Mesothelial cell of epicardium (in vitro differentiated cells): ENCODE measurements at places on chromosomes 7 and 10. TPM values are rescaled to one million over a fixed set of nuclear protein-coding genes. Genes with fewer than 3 reads are reported as not detected.
A peak's percentile ranks its signal among the peaks of the same experiment; 100 is the strongest.

The ASB10 gene
- total RNA-seq: not detected in 3 replicates

DNA sequence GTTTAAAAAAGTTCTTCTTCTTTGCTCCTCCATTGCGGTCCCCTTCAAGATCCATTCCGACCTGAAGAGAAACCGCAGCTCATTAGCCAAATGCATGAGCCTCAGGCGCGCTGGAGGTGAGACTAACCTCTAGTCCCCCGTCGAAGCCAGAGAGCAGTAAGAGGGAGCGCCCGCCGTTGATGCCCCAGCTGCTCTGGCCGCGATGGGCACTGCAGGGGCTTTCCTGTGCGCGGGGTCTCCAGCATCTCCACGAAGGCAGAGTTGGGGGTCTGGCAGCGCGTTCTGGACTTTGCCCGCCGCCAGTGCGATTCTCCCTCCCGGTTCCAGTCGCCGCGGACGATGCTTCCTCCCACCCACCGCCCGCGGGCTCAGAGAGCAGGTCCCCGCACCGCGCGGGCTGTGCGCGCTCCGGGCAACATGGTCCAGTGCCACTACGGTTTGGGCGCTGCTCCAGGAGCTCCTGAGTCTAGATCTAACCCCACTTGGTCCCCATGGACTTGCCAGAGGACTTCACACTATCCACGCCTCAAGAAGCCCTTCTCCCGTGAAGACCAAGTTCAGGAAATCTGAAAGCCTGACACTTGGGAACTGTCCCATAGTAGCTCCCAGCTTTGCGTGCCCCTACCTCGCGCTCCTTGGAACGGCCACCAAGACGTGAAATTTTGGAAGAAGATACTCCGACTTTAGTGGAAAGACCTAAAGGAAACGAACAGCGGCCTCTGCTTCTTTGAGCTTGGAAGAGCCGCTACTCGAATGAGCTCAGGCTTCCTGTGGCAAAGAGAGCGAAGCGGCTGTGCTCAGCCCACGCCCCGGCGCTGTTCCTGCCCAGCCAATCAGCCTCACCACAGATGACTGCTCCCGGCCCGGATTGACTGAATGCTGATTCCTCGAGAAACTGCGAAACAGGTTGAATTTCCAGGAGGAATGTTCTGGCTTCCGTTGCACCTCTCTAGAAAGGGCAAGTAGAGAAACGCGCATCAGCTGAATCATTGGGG lies at the start of gene ABCB1:
Gene ABCB1 (minus strand): TSS at position 755 of the 995 bp plus-strand sequence. CDS start 700 bp downstream, at position 55.
- DNase-seq: peak; percentile 38

GRCh38 chr10:75231672-75232581 lies 3.8 kb downstream of the COMTD1 start:
- no peak for DNase-seq

The PIK3AP1 gene
- 0.16 to 0.36 TPM (median 0.25 TPM) in 3 replicates for total RNA-seq

DNA sequence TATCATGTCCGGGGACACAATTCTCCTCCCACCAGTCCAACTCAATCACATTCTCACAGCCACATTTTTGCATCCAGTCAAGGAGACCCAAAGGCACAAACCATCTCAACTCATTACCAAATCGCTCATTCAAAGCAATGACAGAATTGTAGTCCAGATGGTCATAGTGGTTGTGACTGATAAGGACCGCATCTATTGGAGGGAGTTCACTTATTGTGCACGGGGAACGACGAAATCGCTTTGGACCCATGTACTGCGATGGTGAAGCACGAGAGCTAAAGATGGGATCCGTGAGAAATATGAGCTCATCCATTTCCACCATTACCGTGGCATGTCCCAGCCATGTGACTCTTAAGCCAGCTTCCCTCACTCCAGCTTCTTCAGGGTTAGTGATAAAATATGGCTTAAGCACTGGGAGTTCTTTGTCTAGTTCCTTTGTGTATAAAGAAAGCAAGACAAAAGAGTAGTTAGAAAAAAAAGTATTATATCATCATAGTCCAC lies 29.1 kb downstream of the NAPEPLD start:
- DNase-seq: no peak

DNA sequence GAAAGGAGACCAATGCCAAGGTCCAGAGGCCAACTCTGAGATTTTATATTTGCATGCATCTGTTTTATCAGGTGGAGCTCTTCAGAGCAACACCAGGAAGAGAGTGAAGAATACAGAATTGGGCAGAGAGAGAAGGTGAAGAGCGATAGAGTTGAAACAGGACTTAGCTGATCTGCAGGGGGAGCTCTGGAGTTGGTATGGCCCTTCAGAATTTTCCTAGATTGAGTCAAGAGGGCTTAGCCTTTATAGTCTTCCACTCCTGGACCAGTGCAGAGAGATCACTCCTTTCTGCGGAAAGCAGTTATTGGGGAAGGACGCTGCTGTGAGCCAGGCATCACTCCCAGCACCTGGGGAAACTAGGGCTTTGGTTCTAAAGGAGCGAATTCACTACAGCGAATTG lies 105.0 kb upstream of the DGKB start:
- DNase-seq: no peak

The TSPAN33 gene
- 6.4 to 7.4 TPM (median 7.0 TPM) in 3 replicates for total RNA-seq

The TUBB8 gene
- total RNA-seq: 0.33 to 0.67 TPM (median 0.41 TPM) in 3 replicates

The CEP55 gene
- total RNA-seq: 6.0 to 6.3 TPM (median 6.0 TPM) in 3 replicates

The ELOVL3 gene
- 0.27 to 0.44 TPM (median 0.43 TPM) in 3 replicates for total RNA-seq

- no peak for DNase-seq
Measured at GRCh38 chr7:116197360-116197759, 13.0 kb upstream of the TES start.

GRCh38 chr10:64546073-64546472 lies 1024.9 kb downstream of the REEP3 start:
- DNase-seq: no peak

The TUBAL3 gene
- total RNA-seq: 0.11 to 0.22 TPM in 2 of 3 replicates, not detected in the other

The GIMAP8 gene
- not detected in 3 replicates for total RNA-seq

- DNase-seq: no peak
Measured at GRCh38 chr7:130341882-130342281, 2.7 kb upstream of the CPA5 start.

GRCh38 chr10:125554753-125555152 lies 128.2 kb downstream of the TEX36 start:
- no peak for DNase-seq

DNA sequence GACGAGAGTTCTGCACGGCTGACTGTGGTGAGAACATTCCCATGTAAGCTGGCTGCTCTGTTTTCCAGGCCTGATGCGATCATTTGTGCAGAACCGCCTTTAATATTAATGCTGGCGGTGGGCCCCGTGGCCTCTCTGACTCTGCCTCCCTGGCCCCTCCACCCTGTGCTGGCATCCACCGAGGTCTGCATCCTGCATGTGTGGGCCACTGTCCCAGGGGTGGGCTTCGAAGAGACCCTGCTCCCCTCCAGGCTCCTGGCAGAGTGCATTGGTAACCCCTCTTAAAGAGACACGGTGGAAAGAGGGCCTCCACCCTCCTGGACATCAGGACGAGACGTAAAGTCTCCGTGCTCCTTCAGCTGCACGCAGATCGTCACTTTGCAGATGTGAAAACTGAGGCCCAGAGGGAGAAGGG lies 67.3 kb upstream of the FAM20C start:
- DNase-seq: no peak

GRCh38 chr7:37782166-37782565 lies 66.2 kb upstream of the NME8 start:
- no peak for DNase-seq

GRCh38 chr10:76973091-76974016 lies 664.3 kb downstream of the KCNMA1 start:
- no peak for DNase-seq

DNA sequence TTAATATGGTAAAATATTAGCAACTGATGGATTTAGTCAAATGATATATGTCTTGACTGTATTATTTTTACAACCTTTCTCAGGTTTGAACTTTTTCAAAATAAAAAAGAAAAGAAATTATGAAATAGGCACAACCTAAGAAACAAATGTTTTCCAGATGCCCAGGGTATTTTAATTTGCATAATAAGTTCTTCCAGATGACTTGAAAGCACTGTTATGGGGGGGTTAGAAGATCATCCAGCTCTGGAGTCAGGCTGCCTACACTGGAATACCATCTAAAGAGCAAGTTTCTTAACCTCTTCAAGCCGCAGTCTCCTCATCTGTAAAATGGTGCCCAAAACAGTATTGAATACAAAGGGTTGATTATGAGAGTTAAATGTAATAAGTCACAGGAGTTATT lies 32.1 kb downstream of the CREB3L2 start:
- no peak for DNase-seq

The TMEM130 gene
- 11.5 to 15.1 TPM (median 12.5 TPM) in 3 replicates for total RNA-seq

DNA sequence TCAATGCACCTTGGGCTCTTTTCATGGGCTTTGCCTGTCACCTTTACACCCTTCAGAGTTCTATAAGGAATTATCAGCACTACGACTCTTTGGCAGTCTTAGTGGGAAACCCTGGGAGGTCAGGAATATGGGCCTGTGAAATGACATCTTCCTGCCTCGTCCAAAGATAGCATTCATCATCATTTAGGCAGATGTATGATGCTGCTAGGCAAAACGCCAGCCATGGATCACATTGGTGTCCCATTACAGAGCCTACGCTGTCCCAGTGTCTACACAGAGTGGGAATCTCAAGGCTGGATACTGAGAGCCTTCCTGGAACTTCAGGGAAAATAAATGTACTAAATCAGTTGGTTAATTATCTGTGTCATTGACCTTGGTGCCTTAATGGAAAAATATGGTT lies 259.4 kb upstream of the CELF2 start:
- no peak for DNase-seq

The PTF1A gene
- not detected in 3 replicates for total RNA-seq

DNA sequence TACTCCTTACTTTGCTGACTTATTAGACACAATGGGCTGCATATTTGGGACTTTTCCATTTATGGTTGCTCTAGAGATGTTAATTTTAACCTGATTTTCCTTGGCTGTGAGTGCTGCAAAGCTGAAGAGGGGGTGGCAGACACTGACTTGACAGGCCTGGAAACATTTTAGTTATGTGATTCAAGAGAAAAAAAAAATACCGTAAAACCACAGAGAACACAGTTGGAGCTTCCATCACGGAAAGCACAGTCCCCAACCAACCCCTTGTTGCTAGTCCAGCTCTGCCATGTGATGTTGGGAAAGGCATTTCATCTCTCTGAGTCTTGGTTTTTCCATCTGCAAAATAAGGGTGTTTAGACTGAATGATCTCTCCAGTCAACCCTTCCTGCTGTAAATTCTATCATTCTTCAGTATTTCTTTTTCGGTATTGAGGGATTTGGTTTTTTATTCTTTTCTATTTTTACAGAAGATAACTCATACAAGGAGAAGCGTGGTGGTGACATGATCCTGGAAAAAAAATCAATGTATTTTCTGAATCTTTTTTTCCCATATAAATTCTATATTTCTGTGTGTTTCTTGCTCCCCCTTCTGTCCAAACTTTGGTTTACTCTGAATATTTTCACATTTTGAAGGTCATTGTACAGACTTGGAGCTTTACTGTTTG lies 246.1 kb downstream of the REEP3 start:
- DNase-seq: no peak

DNA sequence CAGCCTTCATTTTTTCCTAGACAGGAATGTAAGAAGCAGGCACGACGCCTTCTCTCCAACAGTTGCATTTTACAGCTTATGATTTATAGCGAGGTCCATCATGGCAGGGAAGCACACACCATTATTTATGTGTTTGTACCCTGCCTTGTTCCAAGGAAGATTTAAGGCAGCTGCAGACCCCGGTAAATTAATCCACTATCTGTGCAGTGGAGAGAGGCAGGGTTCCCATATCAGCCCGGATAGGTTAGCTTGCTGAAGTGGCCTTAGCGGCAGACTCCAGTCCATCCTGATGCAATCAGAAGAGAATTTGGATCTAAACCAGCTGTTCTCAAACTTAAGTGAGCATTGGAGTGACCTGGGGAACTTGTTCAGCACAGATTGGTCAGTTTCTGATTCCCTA lies 359.4 kb downstream of the GALNT17 start:
- DNase-seq: no peak

DNA sequence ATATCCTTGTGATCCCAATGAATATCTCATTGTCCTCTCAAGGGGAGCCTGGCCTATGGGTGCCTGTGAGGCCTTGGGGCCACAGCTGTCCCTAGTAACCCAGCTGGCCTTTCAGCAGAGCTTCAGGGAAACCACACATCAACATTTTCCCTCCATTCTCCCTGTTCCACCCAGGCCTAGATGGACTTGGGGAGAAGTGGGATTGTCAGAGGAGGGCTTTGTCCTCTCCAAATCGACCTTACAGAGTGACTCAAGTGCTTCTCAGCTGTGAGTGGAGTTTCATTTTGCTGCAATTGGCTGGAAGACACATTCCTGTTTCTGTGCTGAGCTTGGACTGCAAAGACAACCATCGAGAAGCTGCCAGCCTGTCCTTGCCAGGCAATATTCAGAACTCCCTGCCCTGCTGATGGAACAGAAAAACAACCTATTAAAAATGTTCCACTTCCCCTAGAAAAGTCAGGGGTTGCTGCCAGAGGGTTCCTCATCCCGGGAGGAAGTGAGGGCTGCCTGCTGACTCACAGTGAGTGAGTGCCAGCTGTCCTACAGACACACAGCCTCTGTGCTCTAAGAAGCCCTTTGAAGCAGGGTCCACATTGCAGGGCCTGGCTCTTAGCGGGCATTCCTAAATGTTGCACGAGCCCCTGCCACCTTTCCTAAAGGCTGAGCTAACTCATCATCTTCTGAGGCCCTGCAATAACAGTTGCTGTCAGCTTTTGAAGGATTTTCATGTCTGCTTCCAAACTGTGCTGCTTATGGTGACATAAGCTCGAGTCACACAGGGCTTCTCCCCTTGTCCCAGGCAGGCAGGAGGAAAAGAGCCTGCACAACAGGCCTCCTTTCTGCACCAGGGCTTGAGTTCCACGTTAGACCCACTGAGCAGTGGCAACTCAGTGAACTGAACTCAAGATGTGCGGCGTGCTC lies 20.5 kb downstream of the STRA8 start:
- no peak for DNase-seq

The SPDYE2 gene
- total RNA-seq: 0.13 TPM in 1 of 3 replicates, not detected in the others

The VWA2 gene
- total RNA-seq: 14.4 to 15.0 TPM (median 14.7 TPM) in 3 replicates

GRCh38 chr10:58791137-58791536 lies 278.5 kb downstream of the BICC1 start:
- no peak for DNase-seq

The GPR85 gene
- total RNA-seq: 1.8 to 2.2 TPM (median 2.1 TPM) in 3 replicates

DNA sequence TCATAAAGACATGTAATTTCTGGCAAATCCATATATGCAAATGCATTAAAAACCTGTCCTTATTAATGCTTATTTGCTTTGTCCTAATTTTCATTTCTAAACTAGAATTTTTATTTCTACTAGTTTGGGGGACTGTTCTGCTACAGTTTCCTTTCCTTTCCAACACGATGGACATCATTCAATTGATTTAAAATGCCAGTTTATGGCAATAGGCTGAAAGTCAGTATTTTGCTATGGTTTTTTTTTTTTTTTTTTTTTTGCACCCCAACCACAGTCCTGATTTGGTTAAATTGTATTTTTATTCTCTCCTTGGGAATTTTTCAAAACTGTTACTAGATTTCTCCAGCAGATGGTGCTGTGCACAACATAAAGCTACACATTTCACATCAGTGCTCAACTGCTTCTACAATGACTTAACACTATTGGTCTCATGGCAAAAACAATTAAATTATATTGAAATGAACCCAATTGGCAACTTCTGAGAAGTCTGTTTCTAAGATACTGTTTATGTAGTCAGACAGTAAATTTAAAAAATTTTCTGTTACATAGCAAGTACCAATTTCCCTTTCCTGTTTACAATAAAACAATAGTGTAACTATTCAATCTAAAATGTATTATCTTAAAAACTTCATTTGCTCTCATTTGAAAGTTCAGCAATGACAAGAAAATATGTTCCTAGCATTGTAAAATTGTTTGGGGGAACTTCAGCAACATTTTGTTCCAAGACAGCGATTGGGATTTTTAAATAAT lies 193.8 kb upstream of the CCDC6 start:
- DNase-seq: no peak

- no peak for DNase-seq
Measured at GRCh38 chr10:49651039-49651835, 28.2 kb upstream of the C10orf53 start.
